ENCODE measurements at places on chromosomes 11 and 22.

DNA sequence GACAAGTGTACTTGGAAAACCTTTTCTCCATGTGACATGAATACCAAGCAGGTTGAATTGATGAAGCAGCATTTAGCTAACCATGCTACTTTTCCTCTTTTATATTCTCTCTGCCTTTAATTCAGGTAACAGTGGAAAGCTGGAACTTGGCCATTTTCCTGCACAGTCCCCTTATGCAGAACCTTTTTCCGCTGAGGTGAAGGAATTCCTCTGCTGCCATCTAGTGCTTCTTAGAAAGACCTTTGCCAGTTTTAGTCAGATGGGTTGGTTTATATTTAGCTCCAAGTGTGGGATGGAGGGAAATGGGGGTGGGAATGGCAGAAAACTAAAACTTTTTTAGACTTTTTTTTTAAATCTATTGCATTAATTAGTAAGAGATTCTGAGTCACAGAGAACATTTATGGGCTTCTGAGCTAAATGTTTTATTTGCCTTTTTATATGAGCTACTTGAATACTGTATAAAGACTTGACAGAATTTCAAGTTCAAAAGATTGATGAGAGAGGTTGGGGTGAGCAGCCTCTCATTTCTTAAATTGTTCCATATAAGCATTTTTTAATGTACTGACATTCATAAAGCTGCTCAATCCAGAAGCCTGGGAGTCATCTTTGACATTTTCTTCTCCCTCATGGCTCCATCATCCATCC is 153.9 kb upstream of the ZC3H12C start:
- peak; percentile 48 for DNase-seq

DNA sequence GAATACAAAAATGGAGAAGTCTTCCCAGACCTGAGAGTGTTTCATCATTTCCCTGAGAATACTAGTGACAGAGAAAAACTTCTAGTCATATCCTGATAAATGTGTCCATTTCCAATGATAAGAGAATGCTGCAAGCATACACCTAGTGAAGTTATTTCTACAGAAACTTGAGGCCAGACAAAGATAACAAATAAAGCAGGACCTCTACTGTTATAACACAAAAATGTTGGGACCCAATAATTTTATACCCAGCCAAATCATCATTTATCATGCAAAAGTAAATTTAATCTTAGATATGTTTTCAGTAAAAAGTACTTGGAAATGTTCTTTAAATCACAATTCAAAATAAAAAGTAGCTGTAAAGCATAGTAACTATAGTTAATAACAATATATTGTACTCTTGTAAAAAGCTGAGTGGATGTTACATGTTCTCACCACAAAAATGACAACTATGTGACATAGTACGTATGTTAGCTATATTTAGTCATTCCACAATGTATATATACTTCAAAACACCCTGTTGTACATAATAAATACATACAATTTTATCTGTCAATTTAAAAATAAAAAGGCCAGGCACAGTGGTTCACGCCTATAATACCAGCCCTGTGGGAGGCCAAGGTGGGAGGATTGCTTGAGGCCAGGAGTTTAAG is 12.6 kb downstream of the RRAS2 start:
- no peak for DNase-seq

DNA sequence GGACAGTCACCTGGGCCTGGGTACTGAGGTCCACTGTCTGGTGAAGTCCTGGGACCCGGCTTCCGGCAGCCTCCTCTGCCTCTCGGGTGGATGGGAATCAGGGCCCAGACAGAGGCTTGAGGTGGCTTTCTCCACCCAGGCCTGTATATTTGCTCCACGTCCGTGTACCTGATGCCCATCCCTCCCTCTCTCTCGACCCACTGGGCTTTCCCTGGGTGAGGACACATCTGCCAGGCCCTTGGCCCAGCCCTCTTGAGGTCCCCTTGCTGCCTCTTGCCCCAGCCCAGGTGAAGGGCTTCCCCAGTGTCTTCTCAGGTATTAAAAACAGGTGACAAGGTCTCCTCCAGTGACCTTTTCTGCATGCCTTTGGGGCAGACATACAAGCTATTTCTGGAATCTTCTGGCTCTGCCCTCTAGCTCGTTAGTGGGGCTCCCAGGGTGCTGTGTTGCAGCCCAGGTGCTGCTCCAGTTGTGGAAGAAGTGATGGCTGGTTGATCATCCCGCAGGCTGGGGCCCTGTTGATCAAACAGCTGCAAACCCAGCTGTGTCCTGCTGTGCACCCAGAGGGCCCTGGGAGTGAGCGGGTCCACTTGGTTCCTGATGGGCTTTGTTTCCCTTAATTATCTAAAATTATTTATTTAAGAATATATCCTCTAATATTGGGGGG is 25.5 kb upstream of the ACR start:
- DNase-seq, result no peak

DNA sequence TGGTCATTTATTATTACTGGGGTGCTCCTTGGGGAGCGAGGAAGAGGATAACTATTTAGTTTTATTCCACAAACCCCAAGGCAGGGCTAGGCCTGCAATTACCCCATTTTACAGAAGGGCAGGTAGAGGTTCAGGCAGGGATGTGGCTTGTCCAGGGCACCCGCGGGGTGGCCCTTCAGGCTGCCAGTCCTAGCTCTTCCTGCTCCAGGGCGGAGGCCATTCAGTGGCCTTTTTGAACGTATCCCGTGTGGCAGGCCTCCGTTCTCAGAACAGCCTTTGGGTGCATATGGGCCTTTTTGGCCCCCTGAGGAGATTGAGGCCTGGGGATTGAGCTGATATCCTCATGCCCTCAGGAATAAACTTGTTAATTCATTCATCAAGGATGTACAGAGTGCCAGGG is 66.2 kb downstream of the MPPED1 start:
- DNase-seq, result no peak

- DNase-seq, result no peak
Measured at GRCh38 chr22:24282401-24282800, 11.8 kb downstream of the SPECC1L start.

DNA sequence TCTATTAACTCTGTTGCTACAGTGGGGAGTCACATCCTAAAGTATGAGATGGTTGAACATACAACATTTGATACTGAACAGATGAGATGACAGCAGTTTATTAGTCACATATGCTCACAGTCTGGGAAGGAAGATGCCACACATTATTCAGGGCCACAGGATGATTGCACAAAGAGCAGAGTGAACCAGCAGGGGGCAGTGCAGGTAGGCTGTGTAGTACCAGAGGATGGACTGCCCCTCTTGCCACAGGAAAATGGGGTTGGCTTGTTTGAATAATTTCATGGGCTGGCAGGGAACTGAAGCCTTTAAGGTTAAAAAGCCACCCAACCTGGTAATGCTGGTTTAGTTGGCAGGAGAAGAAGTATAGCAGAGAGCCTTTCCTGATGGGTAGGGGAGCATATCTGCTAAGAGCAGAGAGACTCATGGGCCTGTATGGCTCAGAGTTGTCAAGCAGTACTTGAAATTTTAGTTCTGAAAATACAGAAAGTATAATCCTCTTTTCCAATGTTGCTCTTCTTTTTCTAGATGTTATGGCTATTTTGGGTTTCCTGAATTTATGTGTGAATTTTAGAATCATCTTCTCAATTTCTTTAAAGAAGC is 180.4 kb upstream of the B3GAT1 start:
- DNase-seq, result no peak

GRCh38 chr22:28450109-28450508 is 229.5 kb downstream of the TTC28 start:
- no peak for DNase-seq

DNA sequence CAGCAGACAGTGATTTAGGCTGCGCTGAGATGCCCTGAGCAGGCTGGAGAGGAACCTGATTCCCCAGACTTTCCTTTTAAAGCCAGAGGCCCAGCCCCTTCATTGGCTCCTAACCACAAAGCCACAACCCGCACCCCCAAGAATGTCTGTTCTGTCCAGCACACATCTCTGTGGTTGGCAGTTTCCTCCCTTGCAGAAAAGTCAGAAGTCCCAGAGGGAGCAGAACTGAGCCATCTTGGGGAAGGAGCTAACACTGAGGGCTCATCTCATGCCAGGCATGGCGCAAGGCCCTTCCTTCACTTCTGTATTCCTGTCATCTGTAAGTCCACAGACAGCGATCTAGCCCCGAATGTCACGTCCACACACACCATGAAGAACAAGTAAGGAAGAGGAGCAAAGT is 97.1 kb upstream of the SYT13 start:
- DNase-seq, result no peak

All from NCI-H2107 (cell line).